Anterior cingulate cortex (tissue), 58 donors: ENCODE measurements at places on chromosomes 7 and 10.

DNA sequence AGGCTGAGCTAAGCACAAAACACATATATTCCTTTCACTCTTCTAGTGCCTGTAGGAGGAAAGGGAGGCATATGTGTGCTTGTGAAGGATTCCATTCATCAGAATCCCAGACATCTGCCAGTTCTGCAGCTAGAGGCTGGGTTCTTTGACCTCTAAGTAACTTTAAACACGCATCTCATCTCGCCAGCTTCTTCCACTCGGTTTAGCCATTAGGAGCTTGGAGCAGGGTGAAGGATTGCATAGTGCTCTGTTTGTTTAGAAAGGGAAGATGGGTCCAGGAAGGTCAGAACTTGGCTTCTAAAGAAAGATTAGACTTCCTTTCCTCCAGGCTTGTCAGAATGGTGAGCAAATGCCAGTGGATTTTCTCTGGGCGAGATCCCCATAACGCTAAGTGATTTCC is 43.6 kb downstream of the HK1 start:
- DNase-seq: no peak

DNA sequence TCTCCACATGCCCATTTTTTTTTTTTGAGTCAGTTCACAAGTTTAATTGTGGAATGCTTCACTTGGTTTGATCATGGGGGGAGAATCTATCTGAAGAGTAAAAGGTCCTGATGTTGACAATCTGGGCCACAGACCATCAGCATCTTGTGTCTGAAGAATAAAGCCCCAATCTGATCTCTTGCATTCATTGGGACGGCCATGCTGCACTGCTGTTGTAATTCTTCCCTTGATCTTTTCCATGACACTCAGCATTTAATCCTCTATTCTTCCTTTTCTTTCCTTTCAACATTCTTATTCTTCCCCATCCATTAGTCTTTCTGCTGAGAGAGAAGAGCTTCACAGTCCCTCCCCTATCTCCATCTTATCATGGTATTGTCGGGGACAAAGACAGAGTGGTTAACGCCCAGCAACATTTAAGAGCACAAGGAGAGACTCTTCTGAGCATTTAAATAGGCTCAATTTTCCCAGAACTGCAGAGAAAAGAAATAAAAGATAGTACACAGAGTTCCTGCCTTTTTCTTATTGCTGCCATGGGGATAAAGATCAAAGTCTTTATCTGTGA is 1157.3 kb downstream of the SORCS3 start:
- DNase-seq: no peak

GRCh38 chr10:26861205-26861998 is 644 bp upstream of the ABI1 start:
- no peak for DNase-seq

DNA sequence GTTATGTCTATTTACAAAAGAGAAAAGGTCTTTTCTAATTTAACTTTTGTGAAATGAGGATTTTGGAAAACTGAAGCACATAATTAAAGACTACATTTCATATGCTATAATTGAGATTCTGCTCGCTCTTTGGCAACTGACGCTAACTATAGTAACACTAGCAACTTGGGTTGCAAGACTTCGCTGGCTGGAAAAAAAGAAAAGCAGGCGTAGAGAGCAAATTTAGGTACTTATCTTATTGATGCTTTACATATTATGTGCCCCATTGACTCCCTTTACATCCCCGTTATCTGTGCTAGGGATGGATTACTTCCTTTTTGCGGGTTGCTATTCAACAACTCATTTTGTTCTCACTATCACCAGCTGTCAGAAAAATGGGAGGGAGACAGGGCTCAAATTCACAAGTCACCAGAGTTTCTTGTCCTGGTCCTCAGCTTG is 10.5 kb downstream of the SEMA3C start:
- no peak for DNase-seq

DNA sequence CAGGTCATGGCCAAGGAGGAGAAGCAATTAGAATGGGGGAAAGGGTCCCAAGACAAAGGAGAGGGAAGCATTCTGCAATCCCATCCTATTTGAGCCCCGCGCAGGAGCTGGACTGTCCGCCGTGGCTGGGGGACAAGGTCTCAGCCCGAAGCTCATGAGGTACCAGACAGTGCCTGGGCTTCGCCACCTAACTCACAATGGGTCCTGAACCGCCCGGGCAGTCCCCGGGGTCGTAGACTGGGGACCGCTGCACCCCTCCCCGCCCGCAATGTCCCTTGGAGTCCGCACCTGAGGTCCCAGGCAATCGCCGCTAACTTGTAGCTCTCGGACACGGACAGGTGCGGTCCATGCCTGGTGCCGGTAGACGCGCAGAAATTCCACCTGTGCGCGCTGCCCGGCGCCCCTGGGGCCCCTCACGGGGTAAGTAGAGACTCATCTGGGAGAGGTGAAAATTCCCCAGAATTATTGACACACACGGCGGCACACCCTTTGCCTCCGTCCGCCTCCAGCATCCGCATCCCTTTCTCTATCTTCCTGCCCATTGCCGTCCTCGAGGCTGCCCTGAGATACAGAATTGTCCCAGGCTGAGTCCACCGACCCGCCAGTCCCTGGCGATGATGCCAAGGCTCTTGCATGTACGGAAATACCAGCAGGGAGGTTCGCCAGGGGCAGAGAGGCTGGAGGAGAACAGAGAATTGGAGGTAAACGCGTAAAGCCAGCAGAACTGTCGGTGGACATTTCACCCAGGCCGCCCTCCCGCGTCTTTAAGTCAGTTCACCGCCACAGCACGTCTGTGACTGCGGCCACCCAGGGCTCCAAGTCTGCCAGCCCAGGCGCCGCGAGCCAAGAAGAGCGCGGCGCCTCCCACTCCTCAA is 1.8 kb downstream of the CHRM2 start:
- no peak for DNase-seq
